ENCODE measurements at places on chromosomes 16 and 17.

- DNase-seq, result no peak
These were observed 14.5 kb upstream of the PITPNM3 start for GRCh38 chr17:6570731-6571451.

DNA sequence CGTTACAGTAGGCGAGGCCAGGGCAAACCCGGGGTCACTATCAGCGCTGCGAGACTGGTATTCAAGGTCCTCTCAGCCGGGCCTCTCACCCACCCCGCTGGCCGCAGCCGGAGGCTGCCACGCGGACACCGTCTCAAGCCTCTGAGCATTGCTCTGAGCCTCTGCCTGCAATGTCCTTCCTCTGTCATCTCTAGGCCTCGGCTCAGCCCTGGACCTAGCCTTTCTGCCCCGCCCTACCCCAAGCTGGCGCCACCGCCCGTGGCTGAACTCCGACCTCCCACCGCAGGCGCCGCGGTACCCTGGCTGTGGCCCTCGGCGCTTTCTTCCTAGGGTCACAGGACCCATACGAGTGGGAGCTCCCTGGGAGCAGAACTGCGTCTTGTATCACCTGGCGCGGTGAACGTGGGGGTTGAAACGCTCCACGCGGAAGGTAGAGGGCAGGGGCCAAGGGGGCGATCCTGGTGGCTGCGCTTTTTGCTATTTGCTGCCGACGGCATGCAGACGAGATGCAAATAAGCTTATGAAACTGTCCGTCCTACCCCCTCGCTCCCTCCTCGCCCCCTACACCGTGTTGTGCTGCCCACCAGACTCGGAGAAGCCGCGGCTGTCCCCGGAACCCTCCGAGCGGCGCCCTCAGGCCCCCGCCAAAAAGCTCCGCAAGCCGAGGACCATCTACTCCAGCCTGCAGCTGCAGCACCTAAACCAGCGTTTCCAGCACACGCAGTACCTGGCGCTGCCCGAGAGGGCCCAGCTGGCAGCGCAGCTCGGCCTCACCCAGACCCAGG lies 3.7 kb downstream of the DLX4 start:
- DNase-seq, result no peak

- DNase-seq, result no peak
These were observed 6.3 kb downstream of the C17orf75 start for GRCh38 chr17:32335687-32336086.

DNA sequence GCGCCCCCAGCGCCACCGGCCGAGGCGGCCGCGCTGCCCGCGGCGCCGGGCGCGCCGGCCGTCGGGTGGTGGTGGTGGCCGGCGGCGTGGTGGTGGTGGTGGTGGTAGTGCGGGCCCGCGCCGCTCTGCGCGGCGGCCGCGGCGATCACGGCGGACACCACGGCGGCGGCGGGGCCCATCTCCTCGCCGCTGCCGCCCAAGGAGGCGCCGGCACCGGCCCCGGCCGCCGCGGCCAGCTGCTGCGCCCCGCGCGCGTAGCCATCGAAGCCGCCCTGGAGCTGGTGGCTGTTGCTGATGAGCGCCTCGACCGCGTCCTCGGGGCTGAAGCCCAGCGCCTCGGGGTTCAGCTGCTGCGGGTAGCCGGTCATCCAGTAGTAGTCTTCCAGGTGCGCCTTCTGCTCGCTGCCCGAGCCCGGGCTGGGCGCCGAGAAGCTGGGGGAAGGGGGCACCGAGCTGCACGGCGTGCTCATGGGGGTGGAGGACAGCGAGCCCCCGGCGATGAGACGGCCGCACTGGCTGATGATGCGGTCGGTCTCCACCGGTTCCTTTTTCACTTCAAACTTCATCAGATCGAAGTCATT lies 1.2 kb downstream of the MAF start:
- no peak for DNase-seq

GRCh38 chr16:84751947-84752346 lies 52.1 kb downstream of the USP10 start:
- no peak for DNase-seq

- DNase-seq, result no peak
These were observed at the start of the genes CXCL16 and ZMYND15 for GRCh38 chr17:4739122-4740024. Gene CXCL16, minus strand, starts transcription at chr17:4739928. Its CDS starts 589 bp downstream, at chr17:4739339. Gene ZMYND15, plus strand, starts transcription at chr17:4739833. Its CDS starts 716 bp downstream, at chr17:4740549.

DNA sequence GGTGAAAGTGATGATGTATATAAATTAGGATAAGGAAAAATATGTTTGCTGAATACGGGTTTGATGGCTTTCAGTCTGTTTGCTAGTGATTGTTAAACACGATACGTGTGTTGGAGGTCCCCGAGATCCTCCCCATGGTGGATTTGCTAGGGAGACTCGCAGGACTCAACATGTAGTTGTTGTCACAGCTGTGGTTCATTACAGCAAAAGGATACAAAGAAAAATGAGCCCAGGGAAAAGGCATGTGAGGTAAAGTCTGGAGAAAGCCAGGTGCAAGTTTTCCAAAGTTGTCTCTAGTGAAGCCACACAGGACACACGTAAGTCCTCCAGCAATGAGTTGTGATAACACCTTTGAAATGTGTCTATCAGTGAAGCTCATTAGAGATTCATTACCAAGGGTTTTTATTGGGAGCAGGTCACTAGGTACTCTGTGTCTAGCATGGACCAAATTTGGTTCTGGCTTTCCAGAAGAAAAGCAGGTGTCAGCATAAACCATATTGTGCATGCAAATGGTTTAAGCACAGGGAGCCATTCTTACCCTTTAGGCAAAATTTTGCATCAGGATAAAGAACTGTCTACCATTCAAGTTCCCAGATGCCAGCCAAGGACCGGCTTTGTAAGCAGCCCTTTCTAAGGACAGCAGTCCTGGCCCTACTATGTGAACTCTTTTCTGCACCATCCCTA lies 215.2 kb upstream of the WSCD1 start:
- no peak for DNase-seq

GRCh38 chr17:28267720-28268609 lies 51.0 kb upstream of the TMEM97 start:
- DNase-seq, result no peak

- no peak for DNase-seq
These were observed 12.6 kb upstream of the ARHGAP17 start for GRCh38 chr16:25027781-25028180.

DNA sequence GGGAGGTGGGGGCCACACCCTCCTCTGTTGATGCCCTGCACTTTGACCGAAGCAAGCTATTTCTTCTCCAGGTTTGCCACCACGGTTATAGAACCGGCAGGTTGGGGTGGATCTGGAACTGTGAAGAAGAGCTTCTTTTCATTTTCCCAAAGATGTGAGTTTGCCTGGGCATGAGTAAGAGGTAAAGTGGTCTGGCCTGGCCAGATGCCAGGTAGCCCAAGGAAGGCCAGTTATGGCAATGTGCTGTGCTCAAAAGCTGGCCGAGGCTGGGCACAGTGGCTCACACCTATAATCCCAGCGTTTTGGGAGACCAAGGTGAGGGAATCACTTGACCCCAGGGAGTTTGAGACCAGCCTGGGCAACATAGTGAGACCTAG lies 18.7 kb downstream of the ATP6V0D1 start:
- DNase-seq, result no peak

DNA sequence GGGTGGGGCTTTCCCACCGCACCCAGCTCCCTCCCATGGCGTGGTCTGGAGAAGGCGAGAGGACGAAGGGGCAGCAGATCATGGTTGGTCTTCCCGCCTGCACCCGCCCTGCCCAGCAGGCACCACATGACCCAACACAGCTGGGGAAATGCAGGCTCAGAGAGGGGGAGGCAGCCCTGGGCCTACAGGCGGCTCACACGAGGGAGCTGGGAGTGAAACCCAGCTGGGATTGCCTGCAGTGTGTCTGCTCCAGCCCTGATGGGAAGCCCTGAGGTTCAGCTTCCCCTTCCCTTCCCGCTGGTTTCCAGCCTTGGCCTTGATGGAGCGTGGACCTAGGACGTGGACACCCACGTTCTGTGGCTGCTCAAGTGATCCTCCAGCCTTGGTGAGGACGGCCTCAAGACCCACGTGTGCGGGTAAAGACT lies 20.0 kb upstream of the PABPN1L start:
- no peak for DNase-seq

- peak; percentile 49 for DNase-seq
These were observed 912 bp downstream of the USP22 start for GRCh38 chr17:21041741-21042457.

- no peak for DNase-seq
These were observed 20.2 kb upstream of the GUCY2D start for GRCh38 chr17:7982173-7982572.

DNA sequence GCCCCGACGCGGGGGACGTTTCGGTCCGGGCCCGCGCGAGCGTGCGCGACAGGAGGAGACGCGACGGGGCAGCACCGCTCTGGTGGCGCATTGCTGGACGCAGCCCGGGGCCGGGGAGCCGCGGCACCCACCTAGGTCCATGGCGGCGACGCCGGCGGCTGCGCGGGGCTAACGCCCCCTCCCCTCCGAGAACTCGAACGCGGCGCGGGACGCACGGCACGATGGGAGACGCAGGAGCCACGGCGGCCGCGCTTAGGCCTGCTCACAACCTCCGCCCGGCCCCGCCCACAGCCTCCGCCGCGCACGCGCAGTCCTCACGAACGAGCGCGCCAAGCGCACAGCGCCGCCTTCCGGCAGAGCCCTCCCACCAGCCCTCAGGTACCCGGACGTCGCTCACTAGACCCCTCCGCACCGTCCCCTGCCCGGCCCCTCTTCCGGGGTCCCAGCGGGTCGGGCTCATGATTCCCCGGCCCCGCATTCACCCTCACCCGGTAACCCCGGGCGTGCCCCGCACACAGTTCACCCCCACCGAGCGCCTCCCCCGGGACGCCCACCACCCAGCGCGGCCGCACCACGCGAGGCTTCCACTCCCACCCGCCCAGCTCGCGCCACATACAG lies at the start of gene GEMIN4:
GEMIN4 (minus strand) TSS at position 263 of the 618 bp plus-strand sequence; CDS start at position 141, 122 bp downstream.
- peak; percentile 91 for DNase-seq

GRCh38 chr16:19666477-19666876 lies 51.5 kb downstream of the KNOP1 start:
- no peak for DNase-seq

GRCh38 chr17:46962374-46962790 lies 16.7 kb downstream of the RPRML start:
- no peak for DNase-seq

- DNase-seq, result no peak
These were observed 681 bp downstream of the USP43 start for GRCh38 chr17:9645851-9646545.

DNA sequence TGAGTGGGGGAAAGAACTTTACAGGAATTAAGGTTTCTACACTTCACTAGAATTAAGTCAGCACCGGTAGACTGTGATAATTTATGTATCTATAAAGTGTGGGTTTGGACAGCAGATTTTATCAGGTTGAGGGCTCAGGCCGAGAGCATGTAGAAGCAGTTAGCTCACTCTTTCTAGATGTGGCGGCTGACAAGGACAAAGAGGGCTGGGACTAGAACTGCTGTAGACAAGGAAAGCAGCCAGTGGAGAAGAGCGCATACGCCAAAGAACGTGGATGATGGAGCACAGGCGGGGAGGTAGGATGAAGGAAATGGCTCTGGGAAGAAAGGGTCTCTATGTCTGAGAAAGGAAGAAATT lies 504 bp upstream of the GOSR1 start:
- DNase-seq, result no peak

- DNase-seq, result no peak
These were observed 2.8 kb upstream of the LPCAT2 start for GRCh38 chr16:55506083-55506482.

DNA sequence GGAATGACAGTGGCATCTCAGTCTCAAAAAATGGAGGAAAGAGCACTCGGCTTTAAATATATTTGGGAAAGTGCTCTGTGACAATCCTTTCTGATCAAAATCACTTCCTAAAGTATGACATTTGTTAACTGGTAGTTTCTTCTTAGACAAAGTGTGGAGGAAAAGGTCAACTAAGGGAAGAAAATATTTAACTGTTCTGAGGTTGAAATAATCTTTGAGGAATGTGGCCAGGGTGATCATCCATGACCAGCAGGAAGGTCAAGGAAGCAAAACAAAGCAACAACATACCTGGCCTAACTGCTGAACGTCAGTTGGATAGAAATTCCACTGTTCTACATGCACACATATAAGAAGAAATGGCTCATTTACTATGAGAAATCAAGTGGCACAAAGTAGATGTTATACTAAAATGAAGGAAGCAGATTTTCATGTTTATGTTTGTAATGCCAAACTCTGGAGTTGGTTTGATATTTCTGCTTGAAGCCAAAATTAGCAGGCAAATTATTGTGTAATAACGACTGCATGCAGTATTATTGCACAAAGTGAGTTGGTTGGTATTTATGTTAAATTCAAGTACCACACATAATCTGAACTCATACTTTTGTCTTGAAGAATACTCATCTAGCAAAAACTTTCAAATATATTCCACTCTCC lies 87.3 kb upstream of the CORO6 start:
- no peak for DNase-seq

DNA sequence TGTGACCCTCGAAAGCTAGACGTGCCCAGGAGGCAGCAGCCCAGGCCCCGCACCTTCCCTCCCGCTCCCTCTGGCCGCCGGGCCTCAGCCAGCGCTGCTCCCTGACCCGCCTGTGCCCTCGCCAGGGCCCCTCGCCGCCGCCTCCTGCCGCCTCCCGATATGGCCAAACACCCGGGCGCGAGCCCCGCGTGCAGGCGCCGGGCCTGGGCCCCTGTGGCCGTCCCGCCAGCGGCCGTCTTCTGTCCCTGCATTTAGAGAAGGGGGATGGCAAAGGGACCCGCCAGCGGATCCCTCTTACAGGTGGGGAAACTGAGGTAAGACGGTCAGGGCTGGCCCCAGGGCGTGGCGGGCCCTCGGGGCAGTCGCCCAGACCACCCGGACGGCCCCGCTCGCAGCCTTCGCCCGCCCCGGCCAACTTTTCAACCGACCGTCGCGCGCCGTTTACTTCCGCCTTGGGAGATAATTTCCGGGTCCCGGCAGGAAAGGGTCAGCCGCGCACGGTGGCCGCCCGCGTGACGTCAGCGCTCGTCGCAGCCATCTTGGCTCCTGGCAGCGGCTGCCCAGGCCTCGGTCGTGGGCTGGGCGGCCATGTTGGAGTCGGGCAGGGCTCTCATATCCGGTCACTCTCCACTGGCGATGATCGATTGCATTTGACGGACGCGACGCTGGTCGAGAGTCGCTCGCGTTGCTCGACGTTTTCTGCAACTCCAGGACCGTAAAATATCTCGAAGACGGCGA lies 7.0 kb upstream of the GNG13 start:
- DNase-seq, result peak; percentile 53

GRCh38 chr17:70104791-70105523 lies 29.9 kb downstream of the KCNJ16 start:
- no peak for DNase-seq

Measured in stimulated activated CD8-positive, alpha-beta memory T cell treated with anti-CD3 and anti-CD28 coated beads, Interleukin-4, amount 100 ng/mL, for 4 hours (primary cell).